ENCODE measurements at places on chromosomes 7 and 10. TPM values are rescaled to one million over a fixed set of nuclear protein-coding genes. Genes with fewer than 3 reads are reported as not detected.

SMKR1 gene
- total RNA-seq = 2.0 TPM

ASZ1 gene
- not detected for total RNA-seq

CALML5 gene
- total RNA-seq = not detected

MYO3A gene
- 0.05 TPM for total RNA-seq

CLRN3 gene
- total RNA-seq = not detected

SYT15 gene
- not detected for total RNA-seq

SRGN gene
- 694 TPM for total RNA-seq

GPER1 gene
- total RNA-seq = 1.8 TPM

CALHM3 gene
- not detected for total RNA-seq

PLXDC2 gene
- total RNA-seq = 0.92 TPM

SSC4D gene
- total RNA-seq = 1.4 TPM

NPC1L1 gene
- total RNA-seq = not detected

FAM24A gene
- total RNA-seq = not detected
